Stimulated activated CD4-positive, alpha-beta T cell treated with anti-CD3 and anti-CD28 coated beads, TNF-alpha, amount 100 ng/mL, for 24 hours (primary cell): ENCODE measurements at places on chromosomes 7 and 10.

DNA sequence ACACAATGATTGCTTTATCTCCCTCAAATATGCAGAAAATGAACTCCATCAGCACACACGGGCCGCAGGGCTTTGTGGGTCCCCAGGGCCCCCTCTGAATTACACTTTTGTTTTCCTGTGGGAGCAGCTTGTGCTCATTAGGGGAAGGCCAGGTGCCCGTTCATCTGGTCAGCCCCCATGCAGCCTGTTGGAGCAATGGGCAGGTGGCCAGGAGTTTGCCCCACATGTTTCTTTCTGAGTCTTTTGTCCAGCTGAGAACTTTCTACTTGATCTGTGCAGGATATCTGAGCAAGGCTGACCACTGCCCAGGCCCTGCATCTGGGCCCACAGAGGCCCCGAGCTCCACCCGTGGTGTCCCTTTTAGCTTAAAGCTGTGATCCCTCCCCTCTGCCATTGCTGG, 105.3 kb upstream of the FAM20C start:
- no peak for DNase-seq

DNA sequence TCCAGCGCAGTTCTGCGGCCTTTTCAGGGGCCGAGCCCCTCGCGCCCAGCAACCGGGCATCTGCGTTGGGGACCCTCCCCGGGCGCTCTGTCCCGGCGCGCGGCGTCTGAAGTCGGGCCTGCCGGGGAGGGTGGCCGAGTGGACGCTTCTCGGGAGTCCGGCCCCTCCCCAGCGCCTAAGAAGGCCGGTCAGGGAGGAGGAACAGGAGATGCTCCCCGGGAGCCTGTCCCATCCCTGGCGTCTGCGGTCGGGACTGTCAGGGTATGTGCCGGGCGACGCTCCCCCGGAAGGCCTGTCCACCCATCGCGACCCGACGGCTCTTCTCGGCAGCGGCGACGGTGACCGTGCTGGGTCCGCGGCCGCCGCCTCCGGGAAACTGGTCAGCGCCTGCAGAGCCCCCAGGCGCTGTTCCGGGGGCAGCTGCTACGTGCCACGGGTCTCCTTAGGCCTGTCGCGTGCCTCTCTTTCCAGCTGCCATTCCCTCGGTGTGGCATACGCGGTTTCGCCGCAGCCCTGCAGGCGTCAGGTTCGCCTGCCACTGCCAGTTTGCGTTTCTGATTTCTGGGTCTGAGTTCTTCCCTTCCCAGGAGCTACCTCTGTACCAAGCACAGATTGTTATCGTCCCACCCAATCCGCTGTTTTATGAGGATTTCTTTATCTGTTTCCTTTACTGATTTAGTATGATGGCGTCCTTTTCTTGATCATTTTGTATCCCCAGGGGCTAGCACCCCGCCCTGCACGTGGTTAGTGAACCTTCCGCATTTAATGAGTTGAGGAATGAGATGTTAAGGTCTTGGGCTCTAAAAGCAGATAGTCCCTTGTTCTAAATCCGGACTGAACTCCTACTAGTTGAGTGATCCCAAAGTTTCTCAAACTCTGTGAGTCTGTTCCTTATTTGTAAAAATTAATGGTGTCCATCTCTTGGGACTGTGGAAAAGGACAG, 782 bp downstream of the IFIT5 start:
- no peak for DNase-seq

DNA sequence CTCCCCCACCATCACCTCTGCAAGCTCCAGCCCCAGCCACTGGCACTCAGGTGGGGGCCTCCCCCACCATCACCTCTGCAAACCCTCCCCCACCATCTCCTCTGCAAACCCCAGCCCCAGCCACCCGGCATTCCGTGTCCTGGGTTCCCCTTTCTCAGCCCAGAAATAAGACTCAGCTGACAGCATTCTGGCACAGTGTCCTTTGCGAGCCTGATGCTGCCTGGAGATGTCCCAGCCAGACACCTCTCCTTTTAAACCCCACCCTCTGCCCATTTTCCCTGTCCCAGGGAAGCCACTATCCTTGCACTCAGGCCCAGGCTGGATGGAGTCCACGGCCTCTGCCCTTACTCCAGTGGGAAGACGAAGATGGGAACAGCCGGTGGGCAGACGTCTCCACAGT, 49.8 kb downstream of the ELFN1 start:
- DNase-seq: no peak

- DNase-seq: no peak
Measured at GRCh38 chr10:50968386-50969091, 83.1 kb upstream of the A1CF start.

- DNase-seq: no peak
Measured at GRCh38 chr7:46072722-46073121, 151.7 kb upstream of the IGFBP3 start.
